Sigmoid colon (tissue), 7 donors: ENCODE measurements at places on chromosomes 6 and 20. TPM values are rescaled to one million over a fixed set of nuclear protein-coding genes. Genes with fewer than 3 reads are reported as not detected.

The MUC21 gene
- total RNA-seq, result not detected

The OCSTAMP gene
- not detected for total RNA-seq

GRCh38 chr20:4047614-4048013 lies 32.3 kb upstream of the RNF24 start:
- DNase-seq, result peak; percentile 9

GRCh38 chr20:47125508-47125757 lies 230.8 kb downstream of the EYA2 start:
- DNase-seq, result no peak

DNA sequence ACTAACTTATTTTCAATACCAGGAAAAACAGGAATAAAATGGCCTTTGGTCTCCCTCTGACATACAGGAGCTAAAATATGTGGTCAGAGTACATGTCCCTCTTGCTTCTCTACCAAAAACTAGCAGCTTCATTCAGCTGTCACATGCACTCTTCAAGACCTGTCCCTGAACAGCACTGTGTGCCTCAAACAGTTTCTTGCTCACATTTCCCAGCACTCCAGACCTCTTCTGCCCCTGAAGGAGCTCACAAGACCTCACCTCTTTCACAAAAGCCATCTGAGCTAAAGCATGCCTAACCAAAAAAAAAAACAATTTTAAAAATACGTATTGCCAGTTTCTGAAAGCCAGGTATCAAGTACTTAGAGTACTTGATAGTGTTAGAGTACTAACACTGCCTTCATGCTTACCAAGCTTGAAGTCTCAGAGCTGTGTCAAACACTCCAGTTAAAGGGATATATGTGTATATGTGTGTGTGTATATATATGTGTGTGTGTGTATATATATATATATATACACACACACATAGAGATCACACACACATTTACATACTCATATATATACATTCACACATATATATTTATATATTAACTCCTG lies 148.3 kb upstream of the POU3F2 start:
- no peak for DNase-seq

GRCh38 chr20:5550733-5551529 lies 199.3 kb upstream of the SHLD1 start:
- DNase-seq, result no peak

DNA sequence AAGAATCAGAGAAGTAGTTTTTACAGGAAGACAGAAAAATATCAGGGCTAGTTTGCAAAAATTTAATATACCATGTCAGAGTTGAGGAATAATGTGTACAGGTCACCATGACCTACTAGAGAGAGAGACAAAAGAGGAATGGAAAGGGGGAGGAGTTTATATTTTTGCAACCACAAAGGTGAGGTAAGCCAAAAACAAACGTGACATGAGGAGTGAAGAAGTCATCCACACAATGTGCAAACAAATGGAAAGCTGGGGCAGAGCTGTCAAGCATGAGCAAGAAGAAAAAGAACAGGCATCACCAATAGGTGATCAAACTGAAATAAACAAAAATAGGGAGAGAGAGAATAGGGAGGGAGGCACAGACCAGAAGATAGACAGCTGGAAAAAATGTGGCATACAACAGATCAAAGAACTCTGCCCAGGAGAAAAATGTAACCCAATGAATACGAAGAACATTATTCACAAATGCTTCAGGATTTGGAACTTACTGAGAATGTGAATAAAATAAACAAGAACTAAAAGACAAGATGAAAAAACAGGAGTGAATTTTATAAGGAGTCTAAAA lies 15.5 kb downstream of the RARS2 start:
- DNase-seq, result no peak

- no peak for DNase-seq
These were observed 308.2 kb upstream of the THEMIS start for GRCh38 chr6:128208851-128209580.

DNA sequence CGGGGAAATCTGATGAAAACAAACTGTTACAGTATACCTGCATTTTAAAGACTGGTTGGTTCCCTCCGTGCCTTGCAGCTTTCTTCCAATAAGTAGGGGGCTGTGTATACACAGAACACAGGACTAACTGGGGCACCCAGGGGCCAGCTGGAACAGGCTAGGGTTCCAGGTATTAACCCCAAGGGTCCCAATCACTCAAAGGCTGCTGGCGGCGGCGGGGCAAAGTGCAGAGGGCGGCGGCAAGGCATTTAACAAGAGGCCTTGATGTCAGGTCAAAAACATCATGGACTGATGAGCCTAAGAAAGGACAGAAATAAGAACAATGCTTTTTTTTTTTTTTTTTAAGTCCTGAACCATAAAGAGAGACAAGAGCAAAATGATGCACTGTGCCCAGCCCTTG lies 2.5 kb downstream of the PMEPA1 start:
- DNase-seq, result no peak

DNA sequence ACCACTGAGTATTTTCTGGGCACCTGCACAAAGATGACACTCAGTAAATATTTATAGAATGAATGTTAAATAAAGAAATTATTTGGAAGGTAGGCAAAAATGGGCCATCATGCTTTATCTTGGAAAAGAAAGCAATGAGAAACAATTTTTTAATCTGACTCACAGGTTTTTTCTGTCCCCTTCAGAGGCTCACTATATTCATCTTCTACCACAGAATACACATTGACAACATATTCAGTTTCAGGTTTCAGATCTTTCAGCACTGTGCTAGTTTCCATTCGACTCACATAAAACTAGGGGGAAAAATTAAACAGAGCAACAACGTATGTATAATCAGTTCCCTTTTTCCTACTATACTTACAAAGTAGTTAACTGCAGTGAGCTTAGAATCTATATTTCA lies 58.3 kb downstream of the COL12A1 start:
- no peak for DNase-seq
